GM03348 (cell line): ENCODE measurements at places on chromosomes 11 and 22.
A peak's percentile ranks its signal among the peaks of the same experiment; 100 is the strongest.

- DNase-seq: peak; percentile 88
Observed at GRCh38 chr11:65884716-65885092, 3.6 kb downstream of the FIBP start.

GRCh38 chr11:83571302-83571701 lies 285.1 kb upstream of the CCDC90B start:
- DNase-seq: no peak

DNA sequence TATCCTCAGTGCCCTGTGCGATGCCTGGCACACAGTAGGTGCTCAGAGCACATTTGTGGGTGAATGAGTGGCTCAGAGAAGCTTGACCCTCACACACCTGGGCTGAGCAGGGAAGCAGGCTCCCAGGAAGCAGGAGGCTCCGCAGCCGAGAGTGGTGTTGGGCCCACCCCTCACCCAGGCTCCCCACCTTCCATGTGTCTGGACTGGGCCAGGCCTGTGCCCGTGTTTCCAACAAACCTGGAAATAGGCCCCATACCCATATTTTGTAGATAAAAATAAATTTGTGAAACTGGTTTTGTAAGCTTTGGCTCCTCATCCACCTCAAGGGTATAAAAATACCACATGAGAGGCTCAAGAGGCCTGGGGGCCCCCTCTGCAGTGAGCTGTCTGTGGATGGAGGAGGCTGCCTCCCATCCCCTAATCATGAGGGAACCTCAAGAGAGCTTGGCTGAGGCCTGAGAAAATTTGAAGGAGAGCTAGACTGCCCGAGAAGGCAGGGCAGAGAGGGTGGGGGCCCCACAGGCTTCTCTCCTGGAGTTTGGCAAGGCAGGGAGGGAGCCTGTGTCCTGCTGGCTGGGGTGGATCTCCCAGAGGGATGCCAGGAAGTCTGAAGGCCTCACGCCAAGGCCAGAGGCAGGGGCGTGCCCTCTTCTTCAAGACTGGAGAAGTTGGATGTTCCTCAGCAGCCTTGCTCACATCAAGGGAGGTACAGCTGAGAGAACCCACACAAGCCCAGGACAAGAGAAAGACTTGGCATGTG lies 147.0 kb upstream of the NECTIN1 start:
- DNase-seq: no peak

DNA sequence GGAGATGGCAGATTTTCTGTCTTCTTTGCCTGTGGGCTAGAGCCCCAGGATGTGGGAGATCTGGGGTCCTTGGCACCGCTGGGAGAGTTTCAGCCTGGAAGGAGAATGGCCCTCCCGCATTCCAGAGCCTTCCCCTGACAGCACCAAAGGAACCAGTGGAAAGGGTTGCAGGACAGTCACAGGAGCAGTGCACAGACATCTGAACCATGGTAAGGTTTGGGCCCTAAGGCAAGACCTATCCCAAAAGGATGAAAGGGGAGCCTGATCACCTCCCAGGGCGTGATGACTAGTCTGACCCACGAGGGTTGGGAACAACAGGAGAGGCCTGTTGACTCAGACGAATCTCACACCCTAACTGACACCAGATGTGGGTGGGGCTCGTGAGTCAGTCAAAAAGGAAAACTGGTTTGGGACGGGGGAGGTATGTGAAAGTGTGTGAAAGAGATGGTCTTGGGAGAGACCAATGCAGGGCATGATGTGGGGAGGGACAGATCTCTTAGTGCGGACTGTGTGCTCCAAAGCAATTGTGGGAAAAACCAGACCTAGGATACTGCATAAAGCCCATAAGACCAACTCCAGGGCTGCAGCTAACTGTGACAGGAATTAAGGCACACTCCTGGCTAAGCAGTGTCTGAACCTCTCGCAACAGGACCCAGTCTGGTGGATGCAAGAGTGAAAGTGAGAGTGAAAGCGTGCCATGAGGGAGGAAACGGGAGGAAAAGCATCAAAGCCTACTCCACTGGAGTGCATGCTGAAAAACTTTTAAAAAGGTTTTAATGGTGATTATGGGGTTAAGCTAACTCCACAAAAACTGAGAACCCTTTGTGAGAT lies 39.1 kb upstream of the GLYAT start:
- DNase-seq: peak; percentile 65

DNA sequence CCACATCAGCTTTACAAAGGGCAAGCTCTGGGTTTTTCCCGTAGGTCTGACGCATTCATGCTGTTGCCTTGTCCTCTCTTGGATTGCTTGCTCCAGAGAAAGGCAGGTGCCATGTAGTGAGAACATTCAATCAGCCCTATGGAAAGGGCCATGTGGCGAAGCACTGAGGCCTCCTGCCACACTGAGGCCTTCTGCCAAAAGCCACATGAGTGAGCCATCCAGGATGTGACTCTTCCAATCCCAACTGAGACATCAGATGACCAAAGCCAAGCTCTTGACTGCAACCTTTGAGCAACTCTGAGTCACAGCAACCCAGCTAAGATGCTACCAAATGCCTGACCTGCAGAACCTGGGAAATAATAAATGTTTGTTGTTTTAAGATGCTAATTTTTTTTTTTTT lies 9.0 kb upstream of the PANX3 start:
- no peak for DNase-seq

GRCh38 chr11:85652786-85653447 lies 5.2 kb downstream of the TMEM126A start:
- no peak for DNase-seq

DNA sequence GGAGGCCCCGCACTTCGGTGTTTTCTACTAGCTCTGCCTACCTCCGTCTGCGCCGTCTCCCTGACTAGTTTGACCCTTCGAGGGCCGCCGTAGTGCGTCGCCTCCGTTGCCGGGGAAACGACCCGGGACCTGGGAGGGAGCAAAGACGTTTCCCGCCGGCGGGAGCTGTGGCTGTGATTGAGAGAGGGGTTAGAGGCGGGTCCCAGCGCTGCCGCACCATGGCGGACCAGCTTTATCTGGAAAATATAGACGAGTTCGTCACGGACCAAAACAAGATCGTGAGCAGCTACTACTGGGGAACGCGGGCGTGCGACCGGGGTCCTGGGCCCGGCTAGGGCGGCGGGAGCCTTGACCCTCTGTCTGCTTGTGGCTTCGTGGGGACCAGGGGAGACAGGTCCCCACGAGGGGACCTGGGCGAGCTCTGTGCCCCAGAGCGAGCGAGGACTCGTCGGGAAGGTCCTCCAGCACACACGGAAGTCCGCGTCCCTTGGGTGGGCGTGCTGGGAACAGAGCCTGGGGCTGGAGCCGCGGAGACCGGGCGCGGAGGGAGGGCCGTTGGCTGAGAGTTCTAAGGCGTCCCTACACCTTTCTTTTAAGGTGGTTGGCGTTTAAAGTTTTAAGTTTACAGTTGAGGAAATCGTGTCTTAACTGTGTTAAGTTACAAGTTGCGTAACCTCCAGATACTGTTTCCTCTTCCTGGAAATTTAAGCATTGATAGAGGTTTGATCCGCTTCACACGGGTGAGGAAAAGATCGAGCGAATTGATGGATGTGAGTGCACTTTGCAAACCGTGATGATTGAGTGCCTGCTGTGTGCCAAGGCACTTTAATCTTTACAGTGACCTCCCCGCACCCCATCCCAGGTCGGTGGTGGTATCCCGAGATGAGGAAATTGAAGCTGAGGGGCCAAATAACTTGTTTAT lies at the start of gene POLD3:
Gene POLD3, plus strand, starts transcription at position 142 of the 922 bp plus-strand sequence. Its CDS starts 77 bp downstream, at position 219.
- peak; percentile 95 for DNase-seq

GRCh38 chr11:12901874-12902481 lies 107.1 kb upstream of the RASSF10 start:
- peak; percentile 29 for DNase-seq

DNA sequence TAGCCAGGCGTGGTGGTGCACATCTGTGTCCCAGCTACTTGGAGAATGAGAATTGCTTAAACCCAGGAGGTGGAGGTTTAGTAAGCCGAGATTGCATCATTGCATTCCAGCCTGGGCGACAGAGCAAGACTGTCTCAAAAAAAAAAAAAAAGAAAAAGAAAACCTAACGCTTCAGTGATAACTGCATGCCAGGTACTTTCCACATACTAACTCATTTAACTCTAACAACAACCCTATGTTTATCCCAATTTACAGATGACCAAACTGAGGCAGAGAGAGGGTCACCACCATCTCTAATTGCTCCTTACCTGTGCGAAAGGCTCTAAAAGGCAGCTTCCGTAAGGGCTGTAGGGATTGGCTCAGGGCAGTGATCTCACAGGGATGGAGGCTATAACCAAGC lies 11.6 kb downstream of the PISD start:
- peak; percentile 61 for DNase-seq

DNA sequence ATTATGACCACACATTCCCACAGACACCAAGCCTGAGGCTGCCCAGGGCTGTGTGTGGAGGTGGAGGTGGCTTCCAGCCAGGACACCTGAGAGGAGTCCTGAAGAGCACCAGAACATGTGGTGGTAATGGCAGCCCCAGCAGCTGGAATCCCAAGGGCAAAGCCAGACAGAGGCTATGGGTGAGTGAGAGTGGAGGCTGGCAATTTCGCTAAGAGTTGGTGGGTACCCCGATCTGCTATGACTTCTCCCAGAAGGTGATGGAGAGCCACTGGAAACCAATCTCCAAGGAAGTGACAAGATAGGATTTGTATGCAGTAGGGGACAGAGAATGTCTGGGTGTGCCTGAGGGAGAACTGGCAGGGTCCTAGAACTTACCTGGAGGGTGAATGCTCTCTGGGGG lies 69.3 kb upstream of the CLTCL1 start:
- no peak for DNase-seq

GRCh38 chr22:36196254-36197064 lies 5.2 kb downstream of the APOL4 start:
- DNase-seq: no peak

DNA sequence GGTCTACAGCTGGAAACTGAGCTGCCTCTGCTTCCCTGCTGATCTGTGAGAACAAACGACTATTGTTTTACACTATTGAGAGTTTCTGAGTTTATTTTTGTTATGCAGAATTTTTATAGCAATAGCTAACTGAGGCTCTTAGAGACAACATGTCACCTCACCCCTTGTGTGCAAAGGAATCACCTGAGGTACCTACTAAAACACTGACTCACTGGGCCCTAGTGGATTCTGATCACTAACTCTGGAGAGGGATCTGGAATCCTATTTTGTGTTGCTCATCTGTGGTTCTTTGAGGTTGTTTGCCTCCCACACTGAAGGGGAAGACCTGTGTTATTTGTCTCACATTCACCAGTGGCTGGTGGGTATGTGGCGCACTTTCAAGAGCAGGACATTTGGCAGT lies 13.4 kb upstream of the B3GAT1 start:
- DNase-seq: no peak

- DNase-seq: peak; percentile 55
Observed at GRCh38 chr22:33467620-33468095, 409.5 kb upstream of the SYN3 start.

DNA sequence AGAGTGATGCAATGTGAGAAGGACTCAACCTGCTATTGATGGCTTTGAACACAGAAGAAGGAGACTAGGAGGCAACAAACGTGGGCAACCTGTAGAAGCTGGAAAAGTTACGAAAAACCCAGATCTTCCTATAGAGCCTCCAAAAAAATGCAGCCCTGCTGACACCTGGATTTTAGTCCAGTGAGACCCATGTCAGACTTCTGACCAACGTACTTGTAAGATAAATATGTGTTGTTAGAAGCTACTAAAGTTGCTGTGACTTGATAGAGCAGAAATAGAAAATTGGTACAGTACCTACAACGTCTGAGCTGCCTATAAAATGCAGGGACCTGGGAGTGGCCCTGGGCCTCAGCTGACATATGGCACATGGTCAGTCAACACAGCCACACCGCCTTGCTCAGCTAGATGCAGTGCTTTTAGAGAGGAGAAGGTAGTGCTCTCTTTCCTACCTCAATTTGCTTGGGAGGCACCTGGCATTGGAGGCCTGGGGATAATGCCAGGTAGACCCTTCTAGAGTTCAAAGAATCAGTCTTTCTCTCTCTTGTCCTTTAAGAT lies 97.4 kb downstream of the ARL14EP start:
- DNase-seq: no peak

DNA sequence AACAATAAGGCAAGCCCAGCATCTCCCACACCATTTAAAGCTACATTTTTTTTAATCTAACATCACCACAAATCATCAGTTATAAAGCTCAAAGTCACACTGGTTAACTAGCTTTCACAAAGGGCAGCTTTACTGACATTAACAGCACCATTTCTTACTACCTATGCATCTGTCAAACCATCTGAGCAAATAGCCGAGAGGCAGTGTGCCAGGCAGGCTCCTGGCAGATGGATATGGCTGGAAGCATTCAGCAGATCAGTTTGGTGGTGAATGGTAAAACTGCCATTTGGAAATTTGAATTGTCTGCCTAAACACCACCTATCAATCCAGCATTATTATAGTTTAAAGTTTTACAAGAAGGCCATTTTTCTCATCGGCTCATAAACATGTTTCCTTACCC lies 131.2 kb downstream of the TTC28 start:
- DNase-seq: no peak

DNA sequence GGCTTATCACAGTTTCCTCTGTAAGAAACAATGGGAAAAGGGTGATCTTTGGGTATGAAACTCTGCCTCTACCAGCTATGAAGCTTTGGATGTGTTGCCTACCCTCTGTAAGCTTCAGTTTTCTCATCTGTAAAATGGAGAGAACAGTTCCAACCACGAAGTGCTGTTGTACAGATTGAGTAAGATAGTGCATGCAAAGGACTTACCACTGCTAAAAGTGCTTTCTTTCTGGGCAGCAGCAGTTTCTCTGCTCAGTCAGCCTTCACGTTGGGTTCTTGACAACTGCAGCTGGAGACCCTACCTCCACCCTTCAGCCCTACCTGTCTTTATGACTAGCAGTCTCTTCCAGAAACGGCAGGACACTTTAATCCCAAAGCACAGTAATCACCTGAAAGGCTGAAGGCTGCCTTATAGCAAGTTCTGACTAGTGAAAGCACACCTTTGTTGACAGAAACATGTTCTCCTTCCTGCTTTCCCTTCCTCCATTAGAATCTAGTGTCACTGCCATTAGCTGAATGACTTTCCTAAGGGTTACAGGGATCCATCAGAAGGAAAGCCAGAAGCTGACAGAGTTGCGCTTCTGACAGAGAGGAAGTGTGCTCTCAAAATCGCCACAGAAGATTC lies 91.4 kb downstream of the RPL27A start:
- no peak for DNase-seq

DNA sequence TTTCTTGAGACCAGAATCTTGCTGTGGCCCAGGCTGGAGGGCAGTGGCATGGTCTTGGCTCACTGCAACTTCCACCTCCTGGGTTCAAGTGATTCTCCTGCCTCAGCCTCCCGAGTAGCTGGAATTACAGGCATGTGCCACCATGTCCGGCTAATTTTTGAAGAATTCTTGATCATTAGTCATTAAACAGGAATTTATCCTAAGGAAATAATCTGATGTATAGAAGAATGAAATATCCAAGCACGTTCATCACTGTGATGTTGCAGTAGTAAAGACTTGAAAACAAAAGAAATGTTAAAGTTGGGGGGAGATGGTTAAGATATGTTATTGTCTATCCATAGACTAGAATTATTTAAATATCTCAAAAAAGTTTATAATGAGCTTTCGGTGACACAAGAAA lies 23.6 kb downstream of the CBL start:
- DNase-seq: no peak

GRCh38 chr22:45688600-45689080 lies 17.0 kb downstream of the ATXN10 start:
- peak; percentile 74 for DNase-seq
